ENCODE measurements at places on chromosomes 3 and 15.

GRCh38 chr3:73848173-73848906 lies 223.6 kb upstream of the PDZRN3 start:
- DNase-seq = peak; percentile 40

GRCh38 chr15:50137330-50137761 lies 18.3 kb upstream of the ATP8B4 start:
- peak; percentile 96 for DNase-seq

DNA sequence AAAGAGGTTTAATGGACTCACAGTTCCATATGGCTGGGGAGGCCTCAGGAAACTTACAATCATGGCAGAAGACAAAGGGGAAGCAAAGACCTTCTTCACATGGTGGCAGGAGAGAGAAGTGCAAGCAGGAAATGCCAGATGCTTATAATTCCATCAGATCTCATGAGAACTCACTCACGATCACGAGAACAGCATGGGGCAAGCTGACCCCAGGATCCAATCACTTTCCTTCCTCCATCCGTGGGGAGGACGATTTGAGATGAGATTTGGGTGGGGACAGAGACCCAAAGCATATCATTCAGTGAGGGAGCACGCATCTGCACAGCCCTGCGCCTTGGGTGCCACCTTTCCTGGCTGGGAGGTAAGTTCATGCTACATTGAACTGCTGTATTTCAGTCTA lies 234.1 kb upstream of the ATP10A start:
- DNase-seq = no peak

GRCh38 chr3:113151461-113152031 lies 59.8 kb upstream of the BOC start:
- DNase-seq = no peak

DNA sequence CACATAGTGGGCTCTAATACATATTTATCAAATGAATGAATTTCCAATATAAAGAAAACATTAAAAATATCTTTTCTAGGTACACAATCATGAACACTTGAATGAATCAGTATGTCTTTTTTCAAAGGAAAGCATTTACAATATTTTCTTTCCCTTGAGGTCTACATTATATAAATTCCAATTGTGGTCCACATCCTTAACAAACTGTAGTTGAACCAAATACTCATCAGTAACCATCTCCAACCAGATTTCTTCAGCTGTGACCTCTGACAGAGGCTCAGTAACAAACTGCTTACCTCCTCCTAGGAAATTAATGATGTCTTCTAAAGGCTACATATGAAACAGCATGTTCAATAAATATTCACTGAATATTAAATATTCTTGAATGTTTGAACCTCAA lies 58.8 kb downstream of the CFAP20DC start:
- no peak for DNase-seq

DNA sequence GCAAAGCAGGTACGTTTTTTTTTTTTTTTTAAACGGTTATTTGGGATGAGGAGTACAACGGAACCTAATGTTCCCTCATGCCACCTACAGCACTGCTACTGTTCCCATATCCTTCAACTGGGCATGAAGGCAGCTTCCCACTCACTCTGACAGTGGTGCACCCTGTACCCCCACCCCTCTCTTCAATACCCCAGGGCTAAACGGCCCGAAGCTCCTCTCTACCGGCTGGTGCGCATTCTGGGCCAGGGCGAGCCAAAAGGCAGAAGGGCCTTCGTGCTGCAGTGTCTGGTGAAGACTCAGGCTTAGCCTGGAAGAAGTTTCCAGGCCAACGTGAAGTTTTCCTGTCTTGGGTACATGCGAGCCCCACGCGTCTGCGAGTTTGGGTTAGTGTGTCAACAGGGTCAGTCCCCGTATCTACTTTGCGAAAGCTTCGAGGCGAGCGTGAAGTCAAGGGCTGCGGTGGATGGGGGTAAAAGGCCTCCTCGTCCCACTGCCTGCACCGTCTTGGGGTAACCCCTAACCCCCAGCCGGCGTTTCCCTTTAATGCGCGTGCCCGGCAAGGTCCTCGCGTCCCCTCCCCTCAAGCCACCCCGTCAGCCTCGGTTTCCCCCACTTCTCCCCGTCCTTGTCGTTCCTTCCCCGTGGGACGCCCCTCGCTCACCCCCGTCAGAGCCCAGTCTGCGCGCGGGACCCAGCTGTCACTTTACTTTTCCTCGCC lies 765 bp upstream of the UBE2E2 start:
- DNase-seq = no peak

DNA sequence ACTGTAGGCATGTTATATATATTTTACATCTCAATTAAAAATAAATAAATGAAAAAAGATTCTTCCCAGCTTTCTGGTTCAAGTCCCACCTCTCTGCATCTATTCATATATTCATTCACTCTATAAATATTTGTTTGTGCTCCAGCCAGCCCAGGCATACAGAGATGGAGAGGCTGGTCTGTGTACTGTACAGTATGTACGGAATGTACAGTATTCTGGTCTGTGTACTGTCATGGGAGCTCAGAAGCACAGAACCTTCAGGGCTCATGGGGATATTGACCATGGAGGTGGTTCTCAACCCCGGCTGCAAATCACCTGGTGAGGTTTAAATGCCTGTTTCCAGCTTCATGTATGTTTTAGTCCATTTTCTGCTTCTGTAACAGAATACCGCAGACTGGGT lies 13.8 kb downstream of the CORO2B start:
- DNase-seq = peak; percentile 21

GRCh38 chr15:85499371-85499887 lies 119.0 kb downstream of the AKAP13 start:
- DNase-seq = peak; percentile 7

DNA sequence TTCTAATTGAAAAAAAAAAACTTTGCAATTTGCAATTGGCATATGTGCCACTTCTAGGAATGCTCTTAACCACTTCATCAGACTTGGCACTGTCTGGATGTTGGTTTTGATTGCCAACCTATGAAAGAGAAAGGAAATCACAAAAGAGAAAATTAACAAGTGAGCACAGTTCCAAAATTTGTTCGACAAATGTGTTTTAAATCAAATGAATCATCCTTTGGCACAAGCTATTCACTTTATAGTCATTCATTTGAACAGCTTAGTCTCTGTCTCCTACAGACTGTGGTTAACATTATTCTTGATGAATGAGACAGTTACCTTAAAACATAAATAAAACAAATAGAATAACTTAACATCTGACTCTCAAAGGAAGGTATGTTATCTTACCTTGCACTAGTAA lies 265.0 kb downstream of the EPHA3 start:
- DNase-seq = peak; percentile 36

DNA sequence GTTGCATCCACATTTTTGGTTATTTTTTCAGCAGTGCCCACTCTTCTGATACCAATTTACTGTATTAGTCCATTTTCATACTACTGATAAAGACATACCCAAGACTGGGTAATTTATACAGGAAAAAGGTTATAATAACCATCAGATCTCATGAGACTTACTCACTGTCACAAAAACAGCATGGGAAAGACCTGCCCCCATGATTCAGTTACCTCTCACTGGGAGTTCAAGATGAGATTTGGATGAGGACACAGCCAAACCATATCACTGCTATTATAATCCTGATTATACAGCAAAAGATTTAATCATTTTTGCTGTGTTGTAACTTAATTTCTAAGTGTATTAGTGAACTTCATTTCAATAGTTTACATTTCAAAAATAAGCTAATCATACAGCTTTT lies 6.6 kb downstream of the ZBED2 start:
- DNase-seq = no peak

GRCh38 chr3:13401149-13401548 lies 19.0 kb downstream of the NUP210 start:
- DNase-seq = no peak

- no peak for DNase-seq
Observed at GRCh38 chr15:76084256-76084655, 24.5 kb downstream of the TMEM266 start.

- DNase-seq = no peak
Observed at GRCh38 chr3:63232764-63233396, 45.2 kb upstream of the SYNPR start.

GRCh38 chr3:38707730-38708129 lies 58.2 kb upstream of the SCN5A start:
- no peak for DNase-seq

- no peak for DNase-seq
Observed at GRCh38 chr3:195757827-195758226, 37.0 kb downstream of the MUC20 start.

DNA sequence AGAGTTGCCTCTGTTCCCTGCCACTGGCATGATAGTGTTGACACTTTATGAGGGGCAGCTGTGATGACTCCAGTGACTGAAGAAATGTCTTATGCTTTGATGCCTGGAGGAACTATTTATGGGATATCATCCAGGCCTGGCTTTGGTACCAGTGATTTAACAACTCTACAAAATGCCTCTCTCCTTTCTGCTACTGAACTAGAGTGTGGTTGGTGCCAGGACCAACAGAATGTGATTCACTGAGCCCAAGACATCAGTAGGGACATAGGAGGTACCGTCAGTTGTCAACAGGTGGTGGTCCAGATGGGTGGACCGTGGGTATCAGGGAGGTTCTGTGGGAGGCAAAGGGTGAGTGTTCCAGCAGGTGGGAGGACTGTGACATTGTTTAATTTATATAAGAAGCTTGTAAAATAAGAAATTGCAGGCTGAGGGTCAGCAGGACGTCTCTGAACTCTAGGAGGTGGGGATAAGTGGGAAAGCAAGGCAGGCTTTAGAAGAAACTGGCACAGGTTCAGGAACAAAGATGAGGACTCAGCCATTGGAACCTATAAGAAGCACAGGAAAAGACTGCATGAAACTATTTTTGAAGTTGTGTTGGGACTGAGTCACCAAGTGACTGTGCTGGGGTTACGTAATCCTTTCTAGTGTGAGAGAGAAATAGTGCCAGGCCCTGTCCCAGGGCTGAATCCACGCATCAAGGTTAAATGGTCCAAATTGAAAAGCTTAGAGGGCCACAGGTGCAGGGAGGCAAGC lies 28.5 kb upstream of the SLC7A14 start:
- peak; percentile 85 for DNase-seq

DNA sequence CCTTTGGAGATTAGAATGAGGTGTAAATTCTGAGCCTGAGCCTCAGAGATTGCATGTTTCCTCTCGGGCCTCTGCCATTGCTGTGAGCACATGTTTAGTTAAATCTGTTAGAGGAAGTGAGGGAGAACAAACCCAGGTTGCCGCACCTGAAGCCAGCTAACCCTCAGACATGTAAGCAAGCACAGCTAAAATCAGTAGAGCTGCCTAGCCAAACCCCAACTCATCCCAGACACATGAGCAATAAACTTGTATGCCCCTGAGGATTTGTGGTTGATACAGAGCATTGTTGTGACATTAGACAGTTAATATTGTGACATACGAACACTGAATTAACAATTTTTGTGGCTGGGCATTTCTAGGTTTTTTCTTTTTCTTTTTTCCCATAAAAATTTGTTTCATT lies 41.9 kb downstream of the NMD3 start:
- peak; percentile 77 for DNase-seq

DNA sequence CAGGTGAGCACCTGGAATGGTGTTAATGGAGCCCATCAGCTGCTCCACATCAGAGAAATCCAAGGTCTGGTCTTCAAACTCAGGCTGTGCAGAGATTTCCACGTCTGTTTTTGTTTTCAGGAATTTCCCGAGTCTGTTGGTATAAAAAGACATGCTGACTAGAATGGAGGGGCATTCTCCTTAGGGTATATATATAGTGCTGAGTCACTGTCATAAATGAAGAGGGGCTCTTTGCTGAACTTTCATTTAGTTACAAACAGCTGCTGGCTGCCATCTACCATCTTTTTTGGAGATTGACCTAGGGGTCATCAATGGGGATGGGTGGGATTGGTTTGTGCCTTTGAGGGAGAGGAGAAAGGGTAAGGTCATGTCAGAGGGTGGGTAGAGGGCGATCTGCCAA lies 27.1 kb downstream of the FSD2 start:
- no peak for DNase-seq

- DNase-seq = no peak
Observed at GRCh38 chr3:123295901-123296250, 94.1 kb downstream of the SEC22A start.

DNA sequence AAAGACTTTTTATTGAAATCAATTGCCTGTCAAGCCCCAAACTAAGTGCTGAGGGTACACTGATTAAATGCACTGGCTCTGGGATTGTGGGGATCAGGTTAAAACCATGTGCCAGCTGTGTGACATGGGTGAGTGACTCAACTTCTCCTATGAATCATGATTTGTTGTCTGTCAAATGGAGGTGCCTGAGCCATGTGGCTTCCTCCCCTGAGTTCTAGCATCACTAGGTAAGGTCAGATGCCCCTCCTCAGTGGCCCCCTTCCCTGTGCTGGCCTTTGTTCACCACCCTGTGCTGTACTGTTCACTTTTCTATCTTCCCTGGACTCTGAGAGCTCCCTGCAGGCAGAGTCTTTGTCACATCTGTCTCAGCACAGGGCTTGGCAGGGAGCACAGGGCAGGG lies 43.6 kb upstream of the ATP2B2 start:
- DNase-seq = peak; percentile 53

DNA sequence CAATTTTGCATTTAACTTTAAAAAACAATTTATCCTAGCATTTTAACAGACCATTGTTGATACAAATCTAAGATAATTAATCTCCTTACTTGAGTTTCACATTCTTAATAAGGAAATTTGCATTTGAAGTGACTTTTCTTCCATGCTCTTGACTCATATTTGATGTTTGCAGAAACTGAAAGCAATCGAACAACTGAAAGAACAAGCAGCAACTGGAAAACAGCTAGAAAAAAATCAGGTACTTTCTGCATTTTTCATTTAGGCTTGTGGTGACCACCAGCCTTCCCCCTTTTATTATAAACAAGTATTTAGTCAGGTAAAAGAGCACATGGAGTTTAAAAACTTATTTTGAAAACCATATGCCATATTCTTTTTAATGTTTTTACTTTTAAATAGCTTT lies 20.1 kb upstream of the SELENOT start:
- DNase-seq = no peak

DNA sequence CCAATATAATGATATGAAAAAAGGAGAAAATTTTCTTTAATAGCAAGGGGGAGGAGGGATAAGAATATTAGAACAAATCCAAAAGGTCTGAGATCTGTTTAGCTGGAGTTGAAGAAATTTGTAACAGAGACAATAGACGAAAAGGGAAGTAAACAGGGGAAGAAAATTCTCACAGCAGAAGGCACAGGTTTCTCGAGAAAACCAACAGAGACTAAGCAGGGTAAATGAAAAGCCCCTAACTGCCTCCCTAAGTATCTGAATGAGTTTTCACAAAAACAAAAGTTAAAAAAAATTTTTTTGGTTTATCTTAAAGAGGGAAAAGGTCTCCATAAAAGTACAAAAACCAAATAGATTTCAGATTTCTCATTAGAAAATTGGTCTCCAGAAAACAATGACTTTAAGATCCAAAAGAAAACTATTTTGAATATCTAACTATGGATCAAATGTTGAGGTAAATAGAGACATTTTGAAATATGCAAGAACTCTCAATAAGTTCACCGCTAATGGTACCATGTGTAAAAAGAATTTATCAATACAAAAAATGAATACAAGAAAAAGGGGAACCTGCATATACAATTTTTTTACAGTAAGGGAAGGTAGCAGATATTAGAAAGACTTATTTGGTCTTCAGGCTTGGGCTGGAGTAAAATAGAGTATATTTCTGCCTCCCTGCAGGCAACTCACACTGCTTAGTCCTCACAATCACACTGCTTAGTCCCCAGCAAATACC lies 23.9 kb upstream of the NEK10 start:
- DNase-seq = no peak

GRCh38 chr3:38101811-38102443 lies 35.0 kb downstream of the ACAA1 start:
- no peak for DNase-seq

All from LHCN-M2 (cell line).